ENCODE measurements at places on chromosomes 5 and 9.

DNA sequence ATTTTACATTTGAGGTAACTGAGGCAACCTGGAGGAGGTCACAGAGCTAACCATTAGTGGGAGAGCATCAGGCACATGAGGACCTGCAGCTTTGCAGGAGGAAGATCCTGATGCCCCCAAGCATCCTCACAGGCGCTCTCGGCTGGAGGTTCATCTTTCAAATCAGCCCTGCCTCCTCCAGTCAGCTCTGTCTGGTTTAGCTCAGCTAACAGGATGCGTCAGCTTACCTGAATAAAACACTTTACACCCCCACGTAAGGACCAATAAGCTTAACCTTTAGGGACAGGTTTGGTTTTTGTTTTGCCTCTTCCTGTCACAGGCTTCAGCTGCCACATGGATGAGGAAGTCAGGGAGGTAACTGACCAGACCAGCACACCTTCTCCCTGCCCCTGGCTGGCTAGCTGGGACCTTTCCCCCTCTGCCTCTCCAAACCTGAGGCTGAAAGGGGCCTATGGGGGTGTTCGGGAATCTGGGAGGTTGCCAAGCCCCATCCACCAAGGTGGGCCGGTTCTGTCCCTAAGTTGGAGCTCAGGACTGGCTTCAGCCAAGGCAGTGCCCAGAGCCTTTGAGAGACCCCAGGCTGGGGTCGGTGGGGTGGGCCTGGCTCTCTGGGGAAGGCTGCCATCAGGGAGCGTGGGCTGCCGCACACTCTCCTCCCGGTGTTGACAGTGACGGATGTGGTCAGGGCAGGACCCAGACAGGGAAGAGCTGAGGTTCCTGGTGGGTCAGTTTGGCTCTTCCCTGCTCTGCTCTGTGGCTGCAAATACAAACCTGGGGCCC lies 20.0 kb upstream of the FCN1 start:
- DNase-seq = no peak

GRCh38 chr5:57724836-57725235 lies 242.2 kb upstream of the ACTBL2 start:
- DNase-seq = no peak

- DNase-seq = no peak
Observed at GRCh38 chr9:134375011-134375390, 48.7 kb downstream of the RXRA start.

GRCh38 chr9:105354448-105354847 lies 93.4 kb upstream of the FSD1L start:
- DNase-seq = no peak

- no peak for DNase-seq
Observed at GRCh38 chr9:115733318-115734110, 420.1 kb upstream of the PAPPA start.

GRCh38 chr9:81620002-81620390 lies 69.4 kb downstream of the TLE1 start:
- no peak for DNase-seq

GRCh38 chr9:107046692-107047091 lies 183.7 kb downstream of the ZNF462 start:
- no peak for DNase-seq

DNA sequence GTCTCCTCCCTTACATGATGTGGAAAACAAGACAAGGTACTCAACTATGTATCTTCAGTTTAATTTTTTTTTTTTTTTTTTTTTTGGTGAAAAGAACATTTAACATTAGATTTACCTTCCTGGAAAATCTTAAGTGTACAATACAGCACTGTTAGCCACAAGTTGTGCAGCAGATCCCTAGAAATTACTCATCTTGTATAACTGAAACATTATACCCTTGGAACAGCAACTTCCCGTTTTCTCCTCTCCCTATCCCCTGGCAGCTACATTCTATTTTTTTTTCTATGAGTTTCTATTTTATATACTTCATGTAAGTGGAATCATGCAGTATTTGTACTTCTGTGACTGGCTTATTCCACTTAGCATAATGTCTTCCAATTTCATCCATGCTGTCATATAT lies 421.9 kb upstream of the FTMT start:
- DNase-seq = no peak

GRCh38 chr5:96579711-96580110 lies 82.5 kb upstream of the CAST start:
- no peak for DNase-seq

DNA sequence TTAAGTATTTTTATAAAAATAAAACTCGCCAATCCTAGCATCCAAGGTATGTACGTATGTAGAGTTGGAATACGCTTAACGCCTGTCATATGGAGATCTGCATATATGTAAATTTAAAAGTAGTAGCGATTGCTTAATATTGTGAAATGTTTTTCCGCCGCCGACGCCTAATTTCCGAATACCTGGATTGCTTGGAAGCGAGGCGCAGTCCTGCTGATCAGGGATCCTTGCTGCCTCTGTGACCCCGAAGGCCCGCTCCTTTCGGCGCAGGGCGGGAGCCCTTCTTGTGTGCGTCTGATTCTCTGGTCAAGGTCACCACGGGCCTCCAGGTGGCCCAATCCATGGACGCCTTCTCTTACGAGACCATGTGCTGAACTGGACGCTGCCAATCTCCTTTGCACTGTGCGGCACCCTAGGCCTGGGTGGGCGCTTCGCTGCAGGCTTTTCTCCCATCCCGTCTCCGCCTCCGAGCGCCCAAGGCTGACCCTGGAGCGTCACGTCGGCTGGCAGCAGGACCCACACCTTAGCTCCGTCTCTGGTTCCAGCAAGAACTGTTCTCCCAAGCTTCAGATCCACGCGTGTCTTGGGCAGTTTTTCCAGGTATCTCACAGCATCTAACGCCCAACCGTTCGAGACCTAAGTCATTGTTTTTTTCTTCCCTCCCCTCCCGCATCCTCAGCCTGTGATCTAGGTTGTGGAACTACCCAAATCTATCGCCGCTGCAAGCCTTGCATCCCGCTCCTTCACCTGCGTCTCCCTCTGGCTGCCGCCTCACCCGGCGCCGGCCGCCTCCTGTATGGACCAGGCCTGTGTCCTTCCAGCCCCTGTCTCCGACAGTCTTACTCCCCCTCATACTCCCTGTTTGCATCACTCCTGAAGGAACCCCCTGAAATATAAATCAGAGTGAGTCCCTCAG lies 3.6 kb upstream of the TRIM41 start:
- no peak for DNase-seq

DNA sequence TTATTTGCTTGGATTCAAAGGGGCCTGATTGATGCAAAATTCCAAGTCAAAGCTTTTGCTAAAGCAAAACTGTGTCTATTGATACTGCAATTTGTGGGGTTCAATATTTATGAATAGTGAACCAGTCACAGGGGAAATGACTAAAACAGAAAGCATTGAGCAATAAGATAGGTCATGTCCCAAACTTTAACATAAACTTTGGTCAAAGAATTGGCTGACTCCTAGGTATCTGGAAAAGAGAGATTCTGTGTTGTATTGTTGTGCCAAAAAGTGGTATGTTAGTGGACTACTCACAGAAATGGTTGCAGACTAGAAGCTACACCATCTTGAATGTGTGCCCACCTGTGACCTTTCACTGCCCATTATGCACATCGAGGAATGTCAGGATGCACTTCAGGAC lies 585.5 kb upstream of the RGMB start:
- DNase-seq = no peak

DNA sequence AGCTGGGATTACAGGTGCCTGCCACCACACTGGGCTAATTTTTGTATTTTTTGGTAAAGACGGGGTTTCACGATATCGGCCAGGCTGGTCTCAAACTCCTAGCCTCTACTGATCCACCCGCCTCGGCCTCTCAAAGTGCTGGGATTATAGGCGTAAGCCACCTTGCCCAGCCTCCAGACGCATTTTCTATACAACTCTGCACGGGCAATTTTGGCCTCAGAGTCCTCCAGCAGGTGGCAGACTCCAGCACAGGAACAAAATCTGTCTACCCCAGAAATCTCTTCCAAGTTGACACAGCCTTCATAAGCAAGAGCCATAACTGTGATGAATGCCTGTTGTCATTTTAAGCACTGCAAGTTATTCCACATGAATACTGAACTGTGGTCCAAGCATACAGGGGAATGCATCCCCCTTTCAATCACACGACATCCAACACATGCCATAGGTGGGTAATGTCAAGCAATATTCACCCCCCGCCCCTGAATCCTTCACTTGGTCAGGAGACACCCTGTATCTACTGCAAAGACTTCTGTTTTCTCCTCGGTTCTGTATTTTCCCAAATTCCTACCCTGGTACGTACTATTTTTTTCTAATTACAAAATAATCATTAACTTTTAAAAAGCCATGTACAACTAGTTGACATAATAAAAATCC lies 50.8 kb downstream of the ALDH7A1 start:
- DNase-seq = no peak

GRCh38 chr5:108212775-108213346 lies 169.0 kb downstream of the FBXL17 start:
- DNase-seq = no peak

DNA sequence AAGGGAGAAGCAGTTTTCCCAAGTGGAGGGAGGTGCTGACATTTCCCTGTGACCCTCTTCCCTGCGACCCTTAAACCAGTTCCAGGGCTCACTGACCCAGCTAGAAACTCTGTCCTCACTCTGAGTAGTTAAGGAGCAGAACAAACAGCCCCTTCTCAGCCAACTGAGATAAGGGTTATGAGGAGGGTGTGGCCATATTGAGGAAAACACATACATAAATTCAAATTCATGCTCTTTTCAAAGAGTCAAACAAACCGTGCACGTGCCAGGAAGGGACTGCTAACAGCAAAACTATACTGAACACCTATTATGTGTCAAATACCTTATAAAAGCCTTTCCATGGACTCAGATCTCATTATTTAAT lies 4.9 kb upstream of the AKNA start:
- DNase-seq = no peak

DNA sequence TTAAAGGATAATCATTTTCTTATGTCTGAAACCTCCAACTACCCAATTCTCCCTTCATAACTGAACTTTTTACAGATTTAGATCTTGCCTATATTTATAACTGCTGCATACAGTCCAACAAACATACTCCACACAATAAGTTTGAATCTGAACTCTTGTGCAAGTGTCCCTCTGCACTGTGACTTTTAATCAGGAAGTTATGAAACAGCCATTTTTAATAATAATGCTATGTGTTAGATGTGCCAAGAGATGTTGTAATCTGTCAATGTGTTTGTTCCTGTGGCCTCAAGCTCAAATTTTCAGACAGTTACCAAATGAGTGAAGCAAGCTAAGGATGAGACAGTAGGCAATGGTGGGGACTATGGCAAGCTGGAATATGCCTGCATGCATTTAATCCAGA lies 57.6 kb upstream of the MTAP start:
- no peak for DNase-seq

DNA sequence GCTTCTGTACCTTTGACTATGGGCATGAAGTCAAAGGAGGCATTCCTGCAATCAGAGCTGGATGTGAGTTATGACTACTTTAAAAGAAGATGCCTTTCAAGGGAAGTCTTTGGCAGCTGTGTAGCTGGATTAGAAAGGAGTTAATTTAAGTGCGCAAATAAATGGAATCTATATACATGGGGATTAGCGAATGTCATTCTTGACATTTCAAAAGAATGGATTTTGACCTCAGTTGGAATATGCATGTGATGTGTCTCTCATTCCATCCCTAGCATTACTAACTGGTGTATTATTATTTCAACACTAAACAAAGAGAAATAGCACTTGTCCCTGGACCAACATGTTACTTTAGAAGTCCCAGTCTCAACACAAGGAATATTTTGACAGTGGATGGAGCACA lies 359.6 kb upstream of the SLC24A2 start:
- DNase-seq = no peak

GRCh38 chr9:125989524-125990180 lies 242.5 kb downstream of the PBX3 start:
- no peak for DNase-seq

GRCh38 chr9:83132768-83133167 lies 69.8 kb upstream of the RASEF start:
- DNase-seq = no peak

GRCh38 chr5:161311146-161311708 lies 235.3 kb downstream of the GABRB2 start:
- DNase-seq = no peak

DNA sequence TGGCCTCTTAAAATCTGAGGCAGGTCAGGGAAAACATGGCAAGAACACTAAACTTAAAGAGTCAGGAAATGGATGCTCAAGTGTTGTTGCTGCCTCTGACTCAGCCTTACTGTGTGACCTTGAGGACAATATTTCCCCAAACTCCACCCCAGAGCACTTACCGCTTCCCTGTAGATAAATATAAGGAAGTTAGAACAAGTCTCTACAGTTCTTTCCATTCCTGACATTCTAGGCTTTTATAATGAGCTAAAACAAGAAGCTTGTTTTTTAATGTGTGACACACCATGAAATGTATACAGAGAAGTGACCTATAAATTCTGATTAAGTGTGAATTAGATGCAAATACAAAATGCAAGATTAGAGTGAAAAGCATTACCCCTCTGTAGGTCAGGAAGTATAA lies 129.3 kb downstream of the GRIA1 start:
- DNase-seq = no peak

DNA sequence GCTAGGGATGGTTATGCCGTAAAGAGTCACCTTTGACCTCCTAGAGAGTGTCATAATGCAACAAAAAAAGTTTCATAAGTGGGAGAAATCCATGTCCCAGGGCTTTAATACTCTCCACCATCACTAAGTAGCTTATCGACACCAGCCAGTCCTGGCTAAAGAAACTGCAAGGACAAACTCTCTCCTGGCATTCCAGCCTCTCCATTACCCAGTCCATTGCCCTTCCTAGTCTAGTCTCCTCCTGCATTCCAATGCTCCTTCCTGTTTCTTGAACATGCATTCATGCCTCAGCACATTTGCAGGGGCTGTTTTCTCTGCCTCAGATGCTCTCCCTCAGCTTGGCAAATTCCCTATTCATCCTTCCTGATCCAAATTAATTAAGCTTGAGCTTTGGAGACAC lies 364.1 kb downstream of the BRINP1 start:
- no peak for DNase-seq

DNA sequence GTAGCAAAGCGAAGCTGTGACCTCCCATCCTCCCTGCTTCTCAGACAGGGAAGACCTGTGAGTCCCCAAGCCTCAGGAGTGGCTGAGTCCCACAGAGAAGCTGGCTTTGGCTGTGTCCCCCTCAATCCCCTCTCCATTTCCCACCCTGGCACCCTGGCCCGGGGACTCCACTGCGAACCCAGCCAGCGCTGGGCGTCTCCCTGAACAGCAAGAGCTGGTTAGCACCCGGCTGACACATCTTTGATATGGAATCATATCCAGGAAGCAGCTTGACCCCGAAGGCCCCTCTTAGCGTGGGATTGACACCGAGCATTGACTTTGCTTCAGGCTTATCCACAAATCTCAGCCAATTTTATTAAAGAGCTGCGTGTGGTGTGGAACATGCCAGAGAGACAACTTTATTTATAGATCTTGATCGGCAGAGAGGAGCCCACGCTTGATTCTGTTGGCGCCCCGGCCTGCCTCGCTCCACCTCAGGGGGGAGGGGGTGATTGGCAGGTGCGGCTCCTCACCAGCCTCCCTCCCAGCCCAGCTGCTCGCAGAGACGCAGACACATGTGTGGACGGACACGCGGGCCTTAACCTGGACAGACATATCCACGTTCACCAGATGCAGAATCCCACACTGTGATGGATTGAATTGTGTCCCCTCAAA lies 120.7 kb upstream of the MVB12B start:
- no peak for DNase-seq
